ENCODE measurements at places on chromosomes 7 and 10.

DNA sequence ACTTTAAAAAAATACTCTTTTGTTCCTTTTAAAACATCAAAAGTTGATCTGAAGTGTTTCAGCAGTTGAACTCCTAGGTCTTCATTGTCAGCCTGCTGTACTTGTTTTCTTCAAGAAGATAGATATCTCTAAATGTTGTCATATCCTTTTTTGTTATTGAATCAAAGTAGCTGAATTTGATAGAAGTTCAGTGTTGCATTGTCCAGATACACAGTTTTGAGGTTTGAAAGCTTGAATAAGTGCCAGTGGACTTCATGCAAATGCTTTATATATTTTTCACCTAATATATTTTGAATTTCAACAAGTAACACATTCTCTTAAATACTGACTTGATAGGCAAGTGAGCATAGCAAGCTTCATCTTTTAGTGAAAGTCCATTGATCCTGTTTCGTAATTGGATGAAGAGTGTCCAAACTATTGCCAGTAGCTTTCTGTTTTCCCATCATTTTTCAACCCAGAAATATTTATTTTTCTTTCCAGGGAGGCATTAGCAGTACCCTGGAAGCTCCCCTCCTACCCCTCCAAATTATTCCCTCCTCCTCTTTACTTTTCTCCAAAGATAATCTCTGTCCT is 114.4 kb downstream of the TPST1 start:
- no peak for DNase-seq

- no peak for DNase-seq
Measured at GRCh38 chr10:68224810-68225209, 7.1 kb downstream of the ATOH7 start.

DNA sequence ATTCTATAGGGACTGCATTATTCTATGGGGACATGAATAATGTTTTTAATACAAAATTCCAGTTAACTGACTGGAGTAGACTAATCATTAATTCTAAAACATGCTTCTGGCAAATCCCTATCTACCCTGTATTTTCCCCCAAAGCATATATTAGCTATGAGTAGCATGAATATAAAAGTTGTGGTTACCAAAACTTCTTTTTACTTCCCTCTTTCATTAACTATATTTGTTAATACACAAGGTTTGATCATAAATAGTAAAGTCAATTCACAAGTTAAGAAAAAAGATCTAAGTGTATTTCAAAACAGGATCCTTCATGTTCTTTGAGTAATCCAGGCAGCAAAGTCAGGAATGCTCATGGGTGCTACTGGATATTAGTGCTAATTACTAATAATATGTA is 2.9 kb upstream of the RALA start:
- no peak for DNase-seq

DNA sequence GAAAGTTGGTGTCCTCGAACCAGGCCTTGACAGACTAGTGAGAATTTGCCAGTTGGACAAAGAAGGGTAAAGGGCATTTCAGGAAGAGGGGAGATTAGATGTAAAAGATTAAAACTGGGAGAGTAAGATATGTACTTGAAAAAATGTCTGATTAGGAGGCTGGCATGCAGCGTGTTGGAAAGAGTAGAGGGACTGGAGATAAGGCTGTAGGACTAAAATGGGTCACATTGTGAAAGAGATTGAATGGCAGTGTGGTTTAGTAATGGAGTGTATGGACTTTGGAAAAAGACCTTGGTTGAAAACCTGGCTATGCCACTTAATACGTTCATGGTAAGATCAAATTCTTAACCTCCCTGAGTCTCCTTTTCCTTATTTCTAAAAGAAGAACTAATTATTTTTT is 14.1 kb downstream of the CREM start:
- no peak for DNase-seq

DNA sequence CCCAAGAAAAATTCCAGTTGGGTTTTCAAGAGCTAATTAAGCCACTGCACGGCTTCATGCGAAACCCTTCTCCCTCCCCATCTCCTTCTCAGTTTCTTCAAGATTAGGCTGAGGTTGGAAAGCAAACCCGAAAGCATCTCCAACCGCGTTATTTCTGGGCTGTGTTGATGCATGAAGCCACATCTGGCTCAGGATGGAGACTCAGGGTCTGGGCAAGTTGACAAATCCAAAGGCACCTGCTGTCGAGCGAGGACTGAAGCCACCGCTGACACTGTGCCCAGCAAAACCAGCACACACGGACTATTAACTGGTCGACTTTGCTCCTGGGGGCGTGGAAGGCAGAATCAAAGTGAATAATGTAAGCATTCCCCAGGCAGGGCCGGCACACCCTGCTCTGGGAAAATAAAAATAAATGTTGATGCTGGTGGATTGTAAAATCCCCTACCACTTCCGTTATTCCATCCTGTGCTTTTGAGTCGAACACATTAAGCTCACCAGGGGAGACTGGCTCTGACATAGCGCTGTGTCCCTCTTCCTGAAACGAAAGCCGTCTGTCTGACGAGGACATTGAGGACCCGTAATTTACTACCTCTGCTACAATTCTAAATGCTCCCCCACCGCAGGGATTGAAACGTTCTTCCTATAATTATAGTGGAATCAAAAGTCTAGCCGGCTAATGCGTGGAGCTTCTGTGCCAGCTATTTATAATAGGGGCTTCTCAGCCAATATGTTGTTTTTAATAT is 269.8 kb downstream of the ADARB2 start:
- DNase-seq: no peak

- no peak for DNase-seq
Measured at GRCh38 chr10:108653531-108653930, 1269.8 kb downstream of the XPNPEP1 start.

DNA sequence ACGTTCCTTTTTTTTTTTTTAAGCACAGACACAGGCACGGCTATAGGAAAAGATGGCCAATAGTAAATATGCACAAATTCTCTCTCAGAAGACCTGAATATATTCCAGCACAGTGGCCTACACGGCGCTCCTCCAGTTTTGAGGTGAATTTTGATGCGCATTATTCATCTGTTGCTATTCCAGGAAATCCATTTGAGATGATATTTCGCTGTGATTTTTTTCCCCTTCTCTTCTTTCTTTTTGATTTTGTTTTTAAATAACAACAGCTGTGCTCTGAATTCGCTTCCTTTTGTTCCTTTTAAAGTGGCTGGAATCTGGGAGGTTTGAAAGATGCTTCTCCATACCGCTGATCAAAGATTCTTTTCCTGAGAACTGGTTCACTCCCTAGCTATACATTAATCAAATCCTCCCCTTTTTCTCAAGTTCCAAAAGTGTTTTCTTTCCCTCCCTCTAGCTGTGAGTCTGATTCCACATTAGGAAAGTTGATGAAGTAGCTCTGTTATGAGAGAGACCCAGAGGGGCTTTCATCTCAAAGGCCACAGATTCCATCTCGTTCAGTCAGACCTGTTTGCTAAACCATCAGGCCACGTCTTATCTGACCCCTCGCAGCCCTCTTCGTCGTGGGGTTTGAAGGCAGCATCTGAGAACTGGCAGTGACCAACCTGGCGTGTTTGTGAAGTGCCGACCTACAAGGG is 602.7 kb upstream of the NRP1 start:
- peak; percentile 90 for DNase-seq

- DNase-seq: no peak
Measured at GRCh38 chr7:34740840-34741239, 82.8 kb downstream of the NPSR1 start.

- DNase-seq: peak; percentile 11
Measured at GRCh38 chr10:7756360-7756992, 31.3 kb downstream of the KIN start.

DNA sequence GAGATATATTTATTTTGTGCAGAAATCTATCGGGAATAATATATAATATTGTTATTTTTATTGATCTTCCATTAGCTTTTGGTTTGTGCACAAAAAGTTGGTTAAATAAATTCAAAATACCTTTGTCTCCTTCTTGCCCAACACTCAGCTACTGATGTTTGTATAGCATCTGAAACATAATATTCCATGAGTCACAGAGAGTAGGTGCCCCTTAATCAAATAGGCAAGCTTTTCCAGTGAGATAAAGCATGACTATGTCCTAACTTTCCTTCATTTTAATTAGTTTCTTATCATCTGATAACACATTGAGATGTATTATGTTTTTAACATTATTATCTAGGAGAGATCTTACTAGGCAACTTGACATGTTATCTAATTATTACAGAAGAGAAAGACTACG is 432.2 kb downstream of the KIF20B start:
- no peak for DNase-seq

- DNase-seq: no peak
Measured at GRCh38 chr7:12647364-12648219, 39.8 kb upstream of the ARL4A start.

DNA sequence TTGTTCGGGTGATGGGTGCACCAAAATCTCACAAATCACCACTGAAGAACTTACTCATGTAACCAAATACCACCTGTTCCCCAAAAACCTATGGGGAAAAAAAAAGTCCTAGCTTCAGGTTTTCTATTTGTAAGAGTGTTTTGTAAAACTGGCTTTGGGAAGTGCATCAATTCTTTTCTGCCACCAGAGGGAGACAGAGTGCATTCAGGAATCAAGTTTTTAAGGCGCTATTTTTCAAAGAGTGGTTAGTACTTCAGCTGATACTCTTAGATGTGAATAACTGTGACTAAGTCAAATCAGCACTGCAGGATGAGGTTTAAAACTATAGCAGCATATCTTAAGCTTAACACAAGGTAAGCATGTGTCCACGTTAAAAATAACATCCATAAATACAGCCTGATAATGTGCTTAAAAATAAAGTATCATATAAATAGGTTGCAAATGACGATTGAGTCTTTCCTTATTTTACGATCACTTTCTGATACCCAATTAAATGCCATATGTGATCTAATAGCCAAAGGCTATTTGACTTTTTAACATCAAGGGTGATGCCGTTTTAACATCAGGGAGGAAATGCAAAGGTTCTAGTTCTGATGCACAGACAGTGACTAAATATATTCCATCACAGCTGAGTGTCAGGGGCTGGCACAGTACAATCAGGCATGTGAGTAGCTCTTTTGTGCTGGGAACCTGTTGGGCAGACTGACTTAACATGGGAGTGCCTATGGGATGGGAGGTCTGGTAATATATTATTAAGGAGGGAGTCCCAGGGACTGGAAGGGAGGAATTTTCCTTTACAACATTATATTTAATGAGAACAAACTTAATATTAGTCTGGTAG is 10.6 kb upstream of the LYZL2 start:
- DNase-seq: peak; percentile 62

- no peak for DNase-seq
Measured at GRCh38 chr7:381211-382042, 91.5 kb downstream of the FOXL3 start.

DNA sequence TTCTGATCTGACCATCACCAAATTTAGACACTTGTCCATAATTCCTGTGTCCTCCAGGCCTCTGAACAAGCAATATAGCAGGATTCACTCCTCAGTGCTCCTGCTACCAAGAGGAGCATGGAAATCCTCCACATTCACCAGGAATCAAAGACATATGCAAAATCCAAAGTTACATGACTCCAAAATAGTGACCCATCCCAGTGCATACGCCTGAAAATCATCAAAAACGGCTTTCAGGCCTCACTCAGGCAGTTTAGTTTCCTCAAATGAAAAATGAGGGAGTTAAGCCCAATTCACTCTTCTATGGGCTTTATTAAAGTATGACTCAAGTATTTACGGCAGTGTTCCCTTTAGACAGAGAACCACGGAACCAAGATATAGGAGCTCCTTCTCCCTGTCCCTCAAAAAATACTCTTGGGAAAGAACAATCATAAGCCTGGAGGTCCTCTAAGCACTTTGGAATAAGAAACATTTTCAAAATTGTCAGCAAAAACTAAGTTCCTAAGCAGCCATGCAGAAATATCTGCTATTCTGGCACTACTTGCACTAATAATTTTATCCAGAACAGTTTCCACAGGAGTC is 240.7 kb downstream of the PARD3 start:
- DNase-seq: no peak

GRCh38 chr7:125218076-125218475 is 288.5 kb upstream of the POT1 start:
- no peak for DNase-seq

DNA sequence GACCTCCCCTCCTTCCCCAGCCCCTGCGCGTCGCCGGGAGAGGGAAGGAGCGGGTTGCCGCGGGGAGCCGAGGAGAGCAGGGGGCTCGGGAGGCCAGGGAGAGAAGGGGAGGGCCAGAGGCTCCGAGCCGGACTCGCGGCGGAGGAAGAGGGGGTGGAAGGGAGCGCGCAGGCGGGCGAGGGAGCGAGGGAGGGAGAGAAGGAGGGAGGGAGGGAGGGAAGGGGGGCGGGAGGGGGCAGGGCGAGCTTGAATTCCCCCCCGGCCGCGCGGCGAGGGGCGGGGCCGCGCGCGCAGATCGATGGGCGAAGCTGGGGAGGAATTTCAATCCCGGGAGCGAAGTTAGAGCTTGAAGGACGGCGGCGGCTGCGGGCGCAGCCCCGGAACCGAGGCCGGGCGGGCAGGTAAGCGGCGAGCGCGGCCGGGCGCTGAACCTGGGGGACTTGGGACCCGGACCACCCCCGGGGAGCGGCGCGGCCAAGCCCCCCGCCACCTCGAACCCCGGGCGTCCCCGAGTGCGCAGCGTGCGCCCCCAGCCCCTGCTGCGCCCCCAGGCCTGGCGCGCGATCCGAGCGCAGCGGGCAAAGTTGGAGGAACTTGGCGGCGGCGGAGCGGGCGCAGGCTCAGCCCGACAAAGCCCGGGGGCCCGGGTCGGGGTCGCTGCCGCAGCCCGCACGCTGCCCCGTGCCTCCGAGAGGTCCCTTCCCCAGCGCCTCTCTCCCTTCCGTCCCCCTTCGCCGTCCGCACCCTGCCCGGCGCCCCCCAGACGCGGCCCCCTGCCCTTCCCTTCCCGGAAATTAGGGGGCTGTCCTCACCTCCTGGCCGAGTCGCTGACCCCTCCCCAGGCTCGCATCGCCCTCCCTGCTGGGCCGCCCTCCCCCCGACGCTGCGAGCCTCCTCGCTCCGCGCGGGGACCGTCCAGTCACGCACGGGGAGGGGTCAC is at the start of gene ELFN1:
Gene ELFN1 (plus strand): TSS at position 324 of the 940 bp plus-strand sequence. CDS start 74,320 bp downstream, outside the sequence.
- no peak for DNase-seq

GRCh38 chr10:81026591-81026990 is 488.9 kb downstream of the SH2D4B start:
- DNase-seq: peak; percentile 43

DNA sequence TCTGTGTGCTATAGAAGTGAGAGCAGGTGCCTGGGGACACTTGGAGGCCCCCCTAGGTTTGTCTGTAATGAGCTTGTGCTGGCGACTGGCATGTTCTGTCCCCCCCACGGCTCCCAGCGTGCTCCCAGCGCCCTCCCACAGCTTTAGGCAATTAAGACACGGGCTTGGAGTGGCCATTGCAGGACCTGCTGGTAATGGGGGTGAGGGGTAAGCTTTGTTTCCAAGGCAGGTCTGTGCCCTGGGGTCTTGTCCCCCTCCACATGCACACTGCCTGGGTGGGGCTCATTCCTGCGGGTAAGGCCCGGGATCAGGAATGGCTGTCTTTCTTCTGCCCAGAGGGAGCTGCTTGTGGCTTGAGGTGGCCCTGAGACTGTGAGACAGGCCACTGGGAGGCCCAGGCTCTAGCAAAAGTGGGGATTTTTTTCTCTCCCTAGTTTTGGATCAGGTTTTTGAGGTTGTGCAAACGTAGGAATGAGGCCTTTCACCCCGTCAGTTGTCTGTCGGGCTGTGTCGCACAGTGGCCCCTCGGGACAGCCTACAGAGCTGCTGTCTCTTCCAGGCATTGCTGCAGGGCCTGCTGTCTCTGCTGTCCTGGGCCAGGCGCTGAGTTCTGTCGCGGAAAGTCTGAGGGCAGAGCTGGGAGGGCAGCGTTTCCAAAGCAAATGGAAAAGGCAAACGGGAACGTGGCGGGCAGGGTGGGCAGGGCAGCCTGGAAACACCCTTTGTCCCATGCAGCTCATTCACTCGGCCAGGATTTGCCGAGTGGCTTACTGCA is 107.4 kb downstream of the LHPP start:
- no peak for DNase-seq
